ENCODE measurements at places on chromosomes 3 and 15.

DNA sequence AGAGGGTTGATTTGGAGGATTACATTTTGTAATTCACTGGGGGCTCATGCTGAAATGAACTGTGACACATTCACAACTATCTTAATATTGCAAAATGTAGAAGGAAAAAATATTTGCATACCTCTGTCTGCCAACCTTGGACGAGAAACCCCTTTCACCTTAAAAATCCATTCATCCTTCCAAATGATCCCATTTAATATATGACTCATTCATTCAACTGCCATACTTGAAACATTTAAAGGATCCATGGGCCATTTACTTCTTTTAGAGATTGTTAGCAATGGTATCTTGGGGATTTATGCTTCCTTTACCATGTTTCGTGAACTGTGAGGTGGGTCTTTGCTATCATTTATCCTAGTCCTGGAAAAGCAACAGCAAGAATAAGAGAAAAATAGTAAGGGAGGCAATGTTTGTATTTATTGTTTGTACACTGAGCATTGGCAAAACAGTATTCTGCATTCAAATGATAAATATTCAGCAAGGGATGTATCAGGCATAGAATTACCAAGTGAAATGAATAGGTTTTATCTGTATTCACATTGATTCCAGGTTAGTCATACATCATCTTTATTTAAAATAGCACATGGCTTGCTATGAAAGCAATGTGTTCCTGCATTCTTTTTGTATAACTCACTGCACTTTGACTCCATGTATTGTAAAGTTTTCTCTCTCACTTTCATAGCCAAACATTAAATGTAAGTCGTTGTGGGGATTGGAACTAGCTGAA lies 378.1 kb downstream of the NSUN3 start:
- no peak for DNase-seq

DNA sequence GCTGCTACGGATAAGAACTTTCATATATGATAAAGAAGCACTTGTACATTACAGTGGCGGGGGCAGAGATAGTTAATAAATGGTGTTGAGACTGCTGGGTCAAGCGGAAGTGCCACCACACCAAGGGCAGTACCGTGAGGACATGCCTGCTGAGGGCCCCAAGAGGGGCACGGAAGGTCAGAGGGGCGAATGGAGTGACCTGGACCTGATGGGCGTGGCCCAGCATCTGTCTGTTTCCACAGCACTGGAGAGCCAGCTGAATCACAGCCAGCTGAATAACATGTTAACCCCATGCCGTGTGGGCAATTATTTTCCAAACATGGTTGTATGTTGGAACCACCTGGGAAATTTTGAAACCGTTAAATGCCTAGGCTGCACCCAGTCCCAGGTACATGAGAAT lies 37.2 kb downstream of the ANKDD1A start:
- DNase-seq, result no peak

GRCh38 chr3:143536817-143537535 lies 311.3 kb downstream of the SLC9A9 start:
- DNase-seq, result no peak

- no peak for DNase-seq
Measured at GRCh38 chr15:64019764-64020163, 26.5 kb downstream of the DAPK2 start.

- no peak for DNase-seq
Measured at GRCh38 chr3:71189480-71189879, 394.0 kb downstream of the FOXP1 start.

DNA sequence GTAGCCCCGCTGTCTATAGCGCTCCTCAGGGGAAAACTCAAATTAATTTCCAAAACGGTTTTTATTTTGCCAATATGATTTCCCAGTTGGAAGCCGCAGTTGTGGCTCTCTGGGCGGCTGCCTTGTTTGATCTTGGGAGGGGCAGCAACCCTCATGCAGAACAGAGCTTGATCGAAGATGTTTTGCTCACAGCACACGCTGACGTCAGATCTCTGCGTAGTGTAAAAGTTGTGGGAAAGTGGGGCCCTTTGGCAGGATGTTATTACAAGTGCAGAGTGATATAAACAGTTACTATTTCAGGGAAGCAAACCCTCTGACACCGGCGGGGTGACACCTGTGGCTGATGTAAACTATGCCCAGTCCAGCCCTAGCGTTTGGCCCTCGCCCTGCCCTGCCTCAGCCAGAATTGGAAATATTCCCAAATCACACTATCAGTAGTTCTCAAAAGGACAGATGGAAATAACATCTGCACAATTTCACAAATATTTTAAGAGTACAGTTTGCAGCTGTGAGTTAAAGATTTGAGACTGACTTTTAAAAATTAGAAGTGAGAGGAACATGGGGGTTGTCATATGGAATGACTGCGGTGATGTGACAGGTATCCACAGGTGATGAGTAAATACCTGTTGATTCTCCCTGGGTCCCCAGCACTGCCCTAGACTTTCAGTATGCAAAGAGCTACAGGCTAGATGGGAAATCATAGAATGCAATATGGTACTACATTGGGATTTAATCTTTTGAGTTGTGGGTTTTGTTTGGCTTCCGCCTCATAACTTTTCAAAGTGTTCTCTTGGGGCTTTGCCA lies 1.7 kb downstream of the SYNM start:
- DNase-seq, result no peak

DNA sequence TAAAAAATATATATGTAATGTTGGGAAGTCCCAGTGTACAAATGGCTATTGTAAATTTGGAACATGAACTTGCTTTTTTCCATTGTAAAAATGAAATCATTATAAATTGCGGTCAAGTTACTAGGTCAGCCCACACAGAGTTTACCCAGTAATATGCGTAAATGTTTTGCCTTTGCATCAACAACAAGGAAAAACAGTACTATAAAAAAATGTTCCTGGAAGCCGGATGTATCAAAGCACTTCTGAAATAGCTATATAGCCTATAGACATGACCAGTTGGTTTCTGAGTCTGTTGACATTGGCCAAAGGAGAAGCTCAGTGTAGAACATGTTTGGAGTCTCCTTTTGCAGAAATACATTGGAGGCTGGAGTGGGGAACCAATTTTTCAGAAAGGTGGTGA lies 23.2 kb downstream of the CTNNB1 start:
- DNase-seq, result no peak

DNA sequence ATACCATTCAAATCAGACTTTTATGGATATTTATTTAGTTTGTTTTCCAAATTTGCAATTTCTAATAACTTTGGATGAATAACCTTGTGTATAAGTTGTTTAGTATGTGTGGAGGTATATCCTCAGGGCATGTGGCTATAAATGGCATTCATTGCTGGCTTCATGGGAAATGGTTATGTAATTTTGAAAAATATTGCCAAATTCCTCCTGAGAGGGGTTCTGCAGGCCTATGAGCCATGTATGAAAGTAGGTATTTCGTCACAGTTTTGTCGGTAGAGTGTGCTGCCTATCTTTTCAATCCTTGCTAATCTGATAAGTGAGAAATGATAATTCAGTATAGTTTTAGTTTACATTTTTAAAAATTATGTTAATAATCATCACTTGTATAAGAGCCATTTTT lies 256.4 kb upstream of the ZNF385D start:
- DNase-seq, result no peak

DNA sequence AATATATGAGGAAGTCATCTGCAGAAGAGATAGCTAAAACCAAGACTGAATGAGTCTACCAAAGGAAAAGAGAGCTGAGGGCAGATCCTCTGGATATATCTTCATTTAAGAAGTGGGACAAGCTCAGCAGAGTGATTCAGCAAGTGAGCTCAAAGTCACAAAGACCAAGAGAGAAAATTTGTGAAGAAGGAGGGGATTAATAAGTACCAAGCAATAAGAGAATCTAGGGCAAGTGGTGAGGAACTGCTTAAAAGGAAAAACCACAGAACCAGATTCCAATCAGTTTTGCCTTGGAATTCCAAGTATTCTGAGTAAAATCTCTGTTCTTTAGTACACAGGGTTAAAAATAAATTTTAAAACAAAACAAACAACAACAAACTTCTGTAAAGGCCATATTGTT lies 3.6 kb downstream of the EHHADH start:
- DNase-seq, result no peak

DNA sequence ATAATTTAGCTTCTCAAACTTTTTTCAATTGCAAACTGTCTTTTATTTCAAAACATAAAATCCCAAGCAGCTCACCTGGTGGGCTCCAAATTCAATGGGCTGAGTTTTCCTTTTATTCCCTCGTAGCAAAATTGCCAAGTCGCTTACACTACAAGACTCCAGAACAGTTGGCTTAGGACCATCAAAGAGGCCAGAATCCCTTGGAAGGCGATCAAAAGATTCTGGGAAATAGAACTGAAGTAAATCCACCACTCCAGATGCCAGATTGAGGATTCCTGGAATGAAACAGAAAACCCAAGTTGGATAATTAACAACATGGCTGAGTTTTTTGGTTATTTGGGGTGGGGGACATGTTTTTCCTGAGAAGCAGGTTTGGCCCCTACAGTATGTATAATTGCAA lies 87.7 kb upstream of the DCLK3 start:
- no peak for DNase-seq
